ENCODE measurements at places on chromosomes 12 and 14. TPM values are rescaled to one million over a fixed set of nuclear protein-coding genes. Genes with fewer than 3 reads are reported as not detected.

Gene GYS2
- not detected for total RNA-seq

Gene TEX22
- total RNA-seq: 0.30 TPM

Gene EGLN3
- 1.1 TPM for total RNA-seq

Gene TAS2R42
- not detected for total RNA-seq

Gene OR6C70
- not detected for total RNA-seq

Gene ACOT4
- 0.59 TPM for total RNA-seq

Gene METAP2
- 69.7 TPM for total RNA-seq

Gene TUBA1A
- total RNA-seq: 811 TPM

Gene TMBIM6
- total RNA-seq: 354 TPM

Gene LRRC9
- not detected for total RNA-seq

Gene SLC25A21
- 0.89 TPM for total RNA-seq

Gene PMCH
- not detected for total RNA-seq

Gene HDAC7
- 47.6 TPM for total RNA-seq

Gene GUCY2C
- total RNA-seq: not detected

Gene BMP4
- 2.1 TPM for total RNA-seq

Gene SERPINA9
- not detected for total RNA-seq

Gene TMEM229B
- 2.4 TPM for total RNA-seq

Gene LUM
- 282 TPM for total RNA-seq

Gene FAM222A
- 0.30 TPM for total RNA-seq

Gene DHRS2
- total RNA-seq: 1.3 TPM

Gene ARL6IP4
- 105 TPM for total RNA-seq

Gene OAS1
- total RNA-seq: 0.37 TPM

Gene GLS2
- not detected for total RNA-seq

Gene TAS2R7
- total RNA-seq: not detected

Gene PDZRN4
- total RNA-seq: under 0.01 TPM

Gene C1RL
- total RNA-seq: 21.4 TPM

Gene P2RX4
- 29.1 TPM for total RNA-seq

Gene INHBE
- total RNA-seq: 7.4 TPM

Gene AQP5
- total RNA-seq: not detected

Gene CD4
- 1.5 TPM for total RNA-seq

Gene POC1B
- total RNA-seq: 13.7 TPM

Gene GALC
- total RNA-seq: 34.4 TPM

Gene CSRP2
- 127 TPM for total RNA-seq

Gene SPX
- total RNA-seq: 1.9 TPM

Gene SERPINA10
- total RNA-seq: not detected

Gene CCDC38
- total RNA-seq: not detected

Gene PAH
- total RNA-seq: not detected

Gene FGF23
- total RNA-seq: not detected

Gene SINHCAF
- 71.6 TPM for total RNA-seq

Gene SCN8A
- 38.6 TPM for total RNA-seq

Data from smooth muscle cell of the umbilical artery (primary cell).